ENCODE measurements at places on chromosomes 11 and 22.

DNA sequence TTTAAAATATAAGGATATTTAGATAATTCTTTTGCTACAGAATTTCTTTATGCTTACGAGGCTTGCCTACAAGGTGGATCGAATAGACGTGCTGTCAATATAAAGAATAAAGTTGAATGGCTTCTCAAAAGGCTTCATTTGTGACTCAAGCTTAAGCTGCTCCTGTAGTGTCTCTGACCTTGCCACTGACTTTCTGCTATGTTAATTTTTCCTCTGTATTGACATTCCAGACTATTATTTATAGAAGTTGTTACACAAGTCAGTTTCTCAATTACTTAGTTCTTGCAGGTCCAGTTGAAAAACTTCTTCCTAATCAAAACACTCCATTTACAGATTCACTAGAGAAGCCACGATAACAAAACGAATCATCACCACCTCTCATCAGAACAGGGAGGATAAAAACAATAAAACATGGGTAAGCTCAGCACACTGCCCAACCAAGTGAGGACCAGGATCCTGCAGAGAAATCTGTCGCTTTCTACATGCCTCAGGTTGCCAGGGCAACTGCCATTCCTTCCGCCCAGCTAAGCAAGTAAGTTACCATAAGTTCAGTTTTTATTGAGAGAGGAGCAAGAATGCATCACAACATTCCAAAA lies 39.0 kb upstream of the CHKA start:
- no peak for DNase-seq

GRCh38 chr11:64624883-64625481 lies 34.0 kb downstream of the SLC22A12 start:
- DNase-seq = no peak

DNA sequence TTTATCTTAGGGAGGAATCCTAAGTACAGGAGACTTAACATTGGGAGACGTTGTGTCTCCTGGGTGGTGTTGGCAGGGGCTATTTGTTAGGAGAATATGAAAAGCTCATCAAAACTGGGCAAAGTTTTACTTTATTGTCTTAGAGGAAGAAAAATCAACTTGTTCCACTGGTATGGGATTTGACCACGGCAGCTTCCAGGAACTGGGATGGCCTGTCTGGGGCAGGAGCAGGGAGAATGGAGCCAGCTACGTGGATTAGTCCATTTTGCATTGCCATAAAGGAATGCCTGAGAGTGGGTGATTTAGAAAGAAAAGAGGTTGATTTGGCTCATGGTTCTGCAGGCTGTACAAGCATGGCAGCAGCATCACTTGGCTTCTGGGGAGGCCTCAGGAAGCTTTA lies 198.4 kb downstream of the ADAMTS15 start:
- DNase-seq = no peak

DNA sequence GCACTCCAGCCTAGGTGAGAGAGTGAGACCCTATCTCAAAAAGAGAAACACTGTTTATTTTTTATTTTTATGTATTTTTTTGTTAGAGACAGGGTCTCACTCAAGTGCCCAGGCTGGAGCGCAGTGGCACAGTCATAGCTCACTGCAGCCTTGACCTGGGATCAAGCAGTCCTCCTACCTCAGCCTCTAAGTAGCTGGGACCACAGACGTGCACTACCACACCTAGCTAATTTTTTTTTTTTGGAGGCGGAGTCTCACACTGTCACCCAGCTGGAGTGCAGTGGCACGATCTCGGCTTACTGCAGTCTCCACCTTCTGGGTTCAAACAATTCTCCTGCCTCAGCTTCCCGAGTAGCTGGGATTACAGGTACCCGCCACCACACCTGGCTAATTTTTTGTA lies 6.4 kb downstream of the RBX1 start:
- no peak for DNase-seq

- DNase-seq = no peak
These were observed 70.2 kb downstream of the RTL6 start for GRCh38 chr22:44427611-44428470.

DNA sequence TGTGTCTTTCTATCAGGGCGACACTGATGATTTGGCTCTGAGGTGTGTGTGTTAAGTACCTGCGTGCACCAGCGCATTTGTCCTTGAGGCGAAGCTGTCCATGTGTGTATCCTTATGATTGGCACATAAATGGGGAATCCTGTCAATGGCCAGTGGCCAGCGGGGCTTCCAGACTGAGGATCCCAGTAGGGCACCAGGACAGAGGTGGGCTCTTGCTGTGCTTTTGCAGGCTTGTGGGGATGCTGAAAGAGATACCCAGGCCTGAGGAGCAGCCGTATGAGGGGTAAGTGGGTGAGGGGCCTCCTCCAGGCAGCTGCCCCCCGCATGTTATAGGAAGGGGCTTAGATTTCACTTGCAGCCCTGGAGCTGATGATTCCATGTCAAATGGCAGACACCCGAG lies 156.8 kb downstream of the ST3GAL4 start:
- DNase-seq = no peak

- DNase-seq = no peak
These were observed 234 bp downstream of the SESN3 start for GRCh38 chr11:95230810-95231126.

DNA sequence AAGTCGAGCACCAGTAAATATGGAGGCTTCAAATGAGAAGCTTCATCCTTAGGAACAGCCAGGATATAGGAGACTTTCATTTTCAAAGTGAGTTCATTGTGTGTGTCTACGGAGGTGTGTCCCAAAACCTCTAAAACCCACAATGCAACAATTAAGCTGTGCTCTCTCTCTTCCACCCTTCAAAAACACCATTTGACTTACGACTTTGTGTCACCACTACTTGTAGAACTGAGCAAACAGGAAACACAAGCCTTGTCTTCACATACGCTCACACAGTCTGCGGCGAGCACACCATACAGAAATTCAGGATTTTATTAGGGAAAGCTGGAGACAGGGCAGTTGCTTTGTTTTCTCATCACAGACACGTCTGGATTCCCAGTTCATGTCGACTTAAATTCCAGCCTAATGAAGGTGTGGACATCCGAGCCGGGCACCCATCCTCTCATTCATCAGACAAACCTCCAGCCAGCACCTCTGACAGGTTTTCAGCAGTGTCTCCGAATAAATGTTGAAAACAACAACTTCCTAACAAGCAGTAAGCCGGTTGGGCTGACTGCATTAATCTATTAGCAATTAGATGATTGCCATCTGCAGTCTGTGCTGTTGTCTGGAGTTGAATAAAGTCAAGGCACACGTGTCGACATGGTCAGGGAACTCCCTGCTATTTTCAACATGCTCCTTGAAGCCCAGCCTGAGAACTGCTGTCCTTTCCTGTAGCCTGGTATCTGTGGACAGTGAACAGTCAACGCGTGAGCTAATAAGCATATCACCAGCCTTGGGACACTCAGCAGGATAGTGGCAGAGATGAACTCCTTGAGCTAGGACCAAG lies 1411.1 kb downstream of the BRD1 start:
- no peak for DNase-seq

DNA sequence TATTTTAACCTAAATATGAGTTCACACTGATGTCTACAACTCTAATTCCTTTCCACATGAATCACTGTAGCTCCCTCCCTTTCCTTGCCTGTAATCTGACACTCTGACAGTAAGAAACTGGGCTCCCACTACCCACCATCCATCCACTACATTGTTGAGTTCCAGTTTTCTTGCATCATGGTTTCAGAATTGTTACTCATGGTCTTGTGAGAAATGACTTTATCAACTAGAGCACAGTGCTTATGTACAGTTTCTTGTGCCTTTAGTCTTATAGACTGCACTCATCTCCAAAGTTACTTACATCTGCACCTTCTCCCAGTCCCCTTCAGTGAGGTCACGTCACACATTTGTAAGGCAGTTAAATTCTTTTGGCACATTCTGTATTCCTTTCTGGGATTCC lies 78.6 kb downstream of the RTL6 start:
- no peak for DNase-seq

DNA sequence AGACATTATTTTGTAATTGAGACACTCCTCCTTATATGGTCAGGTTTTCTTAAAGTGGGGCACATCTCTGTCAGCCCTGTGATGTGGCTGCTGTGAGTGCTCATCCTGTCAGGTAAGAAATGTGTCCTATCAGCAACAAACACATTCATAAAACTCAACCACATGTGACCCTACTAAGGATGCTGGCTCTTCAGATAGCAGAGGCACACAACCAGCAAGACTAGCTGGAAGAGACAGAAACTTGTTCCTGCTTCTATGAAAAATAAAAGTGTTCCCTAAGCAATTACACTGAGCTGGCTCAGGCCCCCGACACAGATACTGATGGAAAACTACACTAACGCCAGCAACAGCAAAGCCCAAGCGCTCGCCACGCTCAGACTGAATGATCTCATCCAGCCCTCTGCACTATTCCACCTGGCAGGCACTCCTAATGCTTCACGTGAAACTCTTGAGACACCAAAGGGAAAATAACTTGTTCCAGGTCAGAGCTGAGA lies 49.8 kb upstream of the CYP2D6 start:
- peak; percentile 34 for DNase-seq

- no peak for DNase-seq
These were observed 55.6 kb upstream of the GRK3 start for GRCh38 chr22:25508761-25509321.

DNA sequence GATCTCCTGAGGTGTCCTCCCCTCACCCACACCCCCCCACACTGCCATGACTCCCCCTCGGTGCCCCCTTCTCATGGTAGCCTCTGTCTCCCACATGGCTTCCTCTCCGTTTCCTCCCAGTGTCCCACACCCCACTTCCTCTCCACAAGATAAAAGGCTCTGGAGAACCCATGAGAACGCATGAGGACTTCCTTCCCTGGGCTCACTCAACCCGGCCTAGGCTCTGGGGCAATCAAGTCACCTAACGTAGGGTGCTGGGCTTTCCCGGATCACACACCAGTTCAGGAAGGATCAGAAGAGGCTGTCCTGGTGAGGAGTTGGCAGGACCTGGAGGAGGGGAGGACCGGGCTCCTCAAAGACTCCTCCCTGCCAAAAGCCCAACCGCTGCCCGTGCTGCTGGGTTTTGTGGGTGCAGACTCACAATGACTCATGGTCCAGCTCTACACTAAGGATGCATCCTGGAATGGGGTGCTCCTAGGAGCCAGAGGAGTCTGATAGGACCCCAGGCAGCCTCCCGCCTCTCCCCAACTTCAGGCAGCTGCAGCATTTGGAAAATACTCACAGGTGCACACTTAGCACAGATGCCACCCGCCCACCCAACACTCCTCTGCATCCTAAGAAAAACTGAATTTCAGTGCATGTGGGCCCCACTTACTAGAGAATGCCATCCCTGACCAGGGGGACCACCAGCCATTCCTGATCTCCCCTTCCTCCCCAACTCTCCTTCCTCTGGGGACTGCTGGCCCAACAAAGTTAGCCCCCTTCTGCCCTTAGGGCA lies 21.0 kb downstream of the SLC22A12 start:
- DNase-seq = no peak

GRCh38 chr11:69637941-69638871 lies 2.8 kb upstream of the CCND1 start:
- DNase-seq = peak; percentile 63

DNA sequence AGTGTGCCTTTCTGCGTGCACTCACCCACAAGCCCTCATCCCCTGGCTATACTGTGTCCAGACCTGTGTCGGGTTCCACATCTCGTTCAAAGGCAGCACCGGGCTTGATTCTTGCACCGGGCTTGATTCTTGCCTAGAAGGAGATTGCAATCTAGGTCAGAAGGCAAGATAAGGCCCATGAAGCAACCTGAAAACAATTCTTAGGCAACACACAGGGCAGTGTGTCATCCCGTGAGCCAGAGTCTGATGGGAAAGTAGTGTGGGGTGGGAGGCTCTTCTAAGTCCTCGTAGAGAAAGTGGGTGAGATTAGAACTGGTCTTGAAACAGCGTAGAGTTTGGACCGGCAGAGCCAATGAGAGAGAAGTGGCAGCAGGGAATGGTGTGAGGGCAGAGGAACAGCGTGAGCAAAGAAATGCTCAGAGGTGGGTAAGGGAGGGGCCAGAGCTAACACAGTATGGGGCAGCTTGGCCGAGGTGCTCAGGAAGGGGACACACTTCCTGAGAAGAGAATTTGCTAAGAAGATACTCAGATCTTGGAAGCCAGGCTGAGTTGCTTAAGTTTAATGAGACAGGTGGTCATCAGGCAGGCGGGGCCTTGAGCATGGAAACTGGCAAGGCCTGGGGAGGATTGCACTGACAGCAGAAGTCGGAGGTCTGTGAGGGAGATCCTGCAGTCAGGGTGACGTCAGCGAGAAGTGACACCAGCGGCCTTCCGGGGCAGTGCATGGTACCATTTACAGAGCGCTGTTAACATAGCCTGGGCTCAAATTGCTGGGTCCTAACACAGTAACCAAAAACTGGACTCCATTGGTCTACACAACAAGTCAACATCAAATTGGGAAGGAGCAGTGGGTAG lies 40.7 kb upstream of the DKK3 start:
- no peak for DNase-seq

GRCh38 chr22:44125421-44125820 lies 55.3 kb upstream of the PARVG start:
- DNase-seq = no peak

GRCh38 chr11:73185680-73186293 lies 32.3 kb upstream of the P2RY2 start:
- DNase-seq = peak; percentile 63

GRCh38 chr11:66221012-66221411 lies 47.4 kb upstream of the RAB1B start:
- peak; percentile 20 for DNase-seq

DNA sequence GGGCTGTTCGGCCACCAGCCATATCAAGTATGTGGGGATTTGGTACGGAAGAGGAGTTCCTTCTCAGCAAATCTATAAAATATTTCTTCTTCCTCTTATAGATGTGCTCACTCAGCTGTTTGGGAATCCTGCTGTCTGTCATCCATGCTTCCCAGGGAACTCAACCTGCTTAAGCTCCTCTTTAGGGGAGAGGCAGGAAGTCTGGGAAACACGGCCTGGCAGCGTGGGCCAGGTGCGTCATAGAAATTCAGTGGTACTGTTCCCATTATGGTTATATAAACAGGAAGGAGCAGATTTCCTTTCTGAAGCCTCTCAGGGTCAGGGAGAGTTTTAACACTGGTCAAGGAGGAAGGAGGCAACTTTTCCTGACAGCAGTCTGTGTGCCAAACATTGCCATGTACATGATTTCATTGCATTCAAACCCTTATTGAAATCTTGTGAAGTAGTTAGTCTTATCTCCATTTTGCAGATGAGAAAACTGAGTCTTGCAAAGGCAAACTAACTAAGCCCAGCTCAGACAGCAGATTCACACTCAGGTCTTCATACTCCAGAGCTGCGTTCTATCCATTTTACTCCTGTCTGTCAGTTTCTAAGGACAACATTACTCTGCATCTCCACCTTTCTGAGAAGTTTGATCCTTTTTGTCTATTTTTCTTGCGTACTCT lies 35.4 kb upstream of the AMOTL1 start:
- DNase-seq = peak; percentile 61

- DNase-seq = peak; percentile 79
These were observed 26.9 kb downstream of the CD82 start for GRCh38 chr11:44592125-44592940.

- no peak for DNase-seq
These were observed 80.9 kb upstream of the MYO18B start for GRCh38 chr22:25661073-25661472.

DNA sequence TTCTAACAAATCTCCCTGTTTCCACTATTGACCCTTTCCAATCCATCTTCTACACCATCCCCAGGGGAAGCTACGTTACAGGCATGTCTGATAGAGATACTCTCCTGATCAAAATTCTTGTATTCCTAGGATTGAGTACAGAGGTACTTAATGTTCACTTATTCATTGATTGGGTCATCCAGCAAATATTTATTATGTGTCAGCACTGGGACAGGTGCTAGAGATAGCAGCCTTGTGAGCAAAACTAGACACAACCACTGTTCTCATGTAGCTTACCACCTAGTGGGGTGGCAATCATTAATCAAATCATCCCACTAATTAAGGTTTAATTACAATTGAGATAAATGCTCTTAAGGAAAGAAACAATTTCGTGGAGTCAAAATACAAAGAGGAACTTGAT lies 9.4 kb upstream of the RTCB start:
- no peak for DNase-seq

All from psoas muscle (tissue), 8 donors.